ENCODE measurements at places on chromosomes 1 and 21.

- DNase-seq, result no peak
These were observed 7.4 kb downstream of the SLC2A5 start for GRCh38 chr1:9062021-9062471.

GRCh38 chr21:34545079-34545884, 33.3 kb upstream of the KCNE1 start:
- DNase-seq, result no peak

DNA sequence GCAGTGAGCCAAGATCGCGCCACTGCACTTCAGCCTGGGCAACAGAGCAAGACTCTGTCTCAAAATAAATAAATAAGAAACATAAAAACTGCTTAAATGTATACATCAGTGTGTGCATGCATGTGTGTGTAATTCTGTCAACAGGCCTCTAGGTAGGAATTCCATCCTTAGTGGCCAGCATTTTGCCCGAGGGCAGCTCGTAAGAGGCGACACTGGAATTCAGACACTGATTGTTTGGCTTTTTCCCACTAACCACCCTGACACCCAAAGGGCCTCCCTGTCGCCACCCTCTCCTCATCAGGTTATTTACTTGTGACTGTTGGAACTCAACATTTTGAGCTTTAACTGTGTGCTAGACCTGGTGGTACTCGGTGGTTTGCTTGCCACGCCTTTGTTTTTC, 64.0 kb upstream of the KIF1B start:
- DNase-seq, result no peak

- peak; percentile 63 for DNase-seq
These were observed 46.1 kb upstream of the RBM34 start for GRCh38 chr1:235207209-235207565.

DNA sequence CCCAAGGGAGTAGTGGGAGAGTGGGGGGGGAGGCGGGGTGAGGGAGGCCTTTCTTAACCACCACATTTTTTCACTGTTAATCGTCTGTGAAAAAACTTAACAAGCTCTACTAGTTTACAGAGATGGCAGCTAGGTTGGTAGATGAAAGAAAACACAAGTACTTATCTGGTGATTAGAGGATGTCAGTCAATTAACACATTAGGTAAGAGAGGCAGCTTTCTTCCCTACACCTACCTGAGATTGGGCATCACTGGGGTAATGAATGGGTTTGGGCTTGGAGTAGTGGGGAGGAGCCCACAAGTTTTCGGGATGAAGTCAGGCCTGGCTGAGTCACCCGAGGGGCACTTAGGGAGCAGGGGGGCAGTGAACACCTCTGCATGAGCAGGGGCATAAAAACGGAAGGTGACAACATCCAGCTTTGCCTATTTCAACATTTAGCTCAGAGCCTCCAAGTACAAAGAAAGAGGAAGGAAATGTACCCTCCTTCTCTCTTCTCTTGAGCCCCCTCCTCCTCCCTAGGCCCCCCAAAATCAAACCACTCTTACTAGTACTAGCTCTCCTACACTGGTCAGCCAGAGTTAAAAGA, 2.5 kb downstream of the LBR start:
- no peak for DNase-seq

DNA sequence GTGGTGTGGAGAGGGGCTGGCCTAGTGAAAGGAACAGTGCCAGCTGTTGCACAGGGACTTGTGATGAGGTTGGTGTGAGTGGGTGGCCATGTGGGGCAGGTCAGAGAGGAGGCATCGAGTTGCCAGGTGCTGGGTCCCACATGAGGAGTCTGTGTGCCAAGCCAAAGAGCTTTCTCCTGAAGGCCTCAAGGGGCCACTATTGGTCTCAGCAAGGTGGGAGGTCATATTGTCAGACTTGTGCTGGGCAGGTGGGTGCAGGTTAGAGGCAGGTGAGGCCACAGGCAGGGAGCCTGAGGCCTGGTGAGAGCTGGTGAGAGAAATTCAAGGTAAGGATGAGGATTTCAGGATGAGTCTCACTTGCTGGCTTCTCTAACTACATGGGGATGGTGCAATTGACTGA, 256.8 kb downstream of the DISC1 start:
- no peak for DNase-seq

GRCh38 chr1:23591460-23592208, 32.3 kb upstream of the ID3 start:
- no peak for DNase-seq

DNA sequence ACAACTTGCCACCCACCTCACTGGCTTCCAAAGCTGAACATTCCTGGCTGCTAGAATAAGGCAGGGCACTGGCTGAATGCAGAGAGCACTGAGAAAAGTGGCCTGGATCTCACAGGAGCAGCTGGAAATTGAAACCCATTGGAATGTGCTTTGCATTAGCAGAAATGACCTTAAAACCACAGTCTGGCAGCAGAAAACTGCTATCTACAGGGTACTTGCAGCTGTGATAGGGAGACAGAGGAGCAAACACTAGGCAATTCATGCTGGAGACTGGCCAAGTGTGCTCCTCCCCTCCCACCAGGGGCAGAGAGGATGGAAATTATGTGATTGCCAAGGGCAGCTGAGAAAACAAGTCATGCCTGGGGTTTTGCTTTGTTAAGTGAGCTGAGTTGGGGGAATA, 47.2 kb downstream of the HSD3B1 start:
- DNase-seq, result no peak

- DNase-seq, result no peak
These were observed 80.1 kb upstream of the KCNK2 start for GRCh38 chr1:215002471-215002870.

DNA sequence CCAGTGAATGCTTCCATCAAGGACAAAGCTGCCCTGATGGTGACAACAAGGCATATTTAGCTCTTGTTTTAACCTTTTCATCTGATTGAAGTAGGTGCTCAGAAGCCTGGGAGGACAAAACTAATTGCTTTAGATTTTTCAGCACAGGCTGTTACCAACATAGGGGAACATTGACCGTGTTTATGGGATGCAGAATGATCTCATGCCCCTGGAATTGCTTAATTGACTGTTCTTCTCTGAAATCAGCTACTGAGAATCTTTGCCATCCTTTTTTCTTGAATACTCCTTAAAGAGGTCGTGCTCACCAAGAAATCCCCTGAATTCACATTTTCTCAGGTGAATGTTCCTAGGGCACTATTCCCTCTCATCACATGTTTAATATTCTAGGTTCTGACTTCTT, 95.9 kb upstream of the CCDC190 start:
- DNase-seq, result no peak

- DNase-seq, result no peak
These were observed 18.0 kb downstream of the CD244 start for GRCh38 chr1:160844447-160845232.

GRCh38 chr1:39646232-39647081, 7.0 kb upstream of the HEYL start:
- no peak for DNase-seq

DNA sequence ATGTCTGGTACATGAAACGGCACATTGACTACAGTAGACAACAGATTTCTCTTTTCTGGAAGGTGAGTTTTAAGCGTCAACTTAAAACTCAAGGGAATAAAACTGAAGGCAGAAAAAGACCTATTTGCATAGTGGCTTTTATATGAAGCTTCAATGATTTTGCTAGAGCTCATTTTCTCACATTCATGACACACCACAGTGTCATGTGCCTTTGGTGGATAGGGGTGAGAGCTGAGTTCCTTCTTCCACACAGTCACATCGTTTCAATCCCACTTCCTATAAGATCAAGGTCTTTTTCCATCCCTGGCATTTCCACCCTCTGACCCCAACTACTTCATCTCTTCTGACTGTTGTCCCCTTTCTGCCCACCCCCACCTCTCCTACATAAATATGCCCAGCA, 31.0 kb downstream of the IL12RB2 start:
- no peak for DNase-seq

GRCh38 chr1:217525773-217526490, 105.0 kb downstream of the GPATCH2 start:
- no peak for DNase-seq

DNA sequence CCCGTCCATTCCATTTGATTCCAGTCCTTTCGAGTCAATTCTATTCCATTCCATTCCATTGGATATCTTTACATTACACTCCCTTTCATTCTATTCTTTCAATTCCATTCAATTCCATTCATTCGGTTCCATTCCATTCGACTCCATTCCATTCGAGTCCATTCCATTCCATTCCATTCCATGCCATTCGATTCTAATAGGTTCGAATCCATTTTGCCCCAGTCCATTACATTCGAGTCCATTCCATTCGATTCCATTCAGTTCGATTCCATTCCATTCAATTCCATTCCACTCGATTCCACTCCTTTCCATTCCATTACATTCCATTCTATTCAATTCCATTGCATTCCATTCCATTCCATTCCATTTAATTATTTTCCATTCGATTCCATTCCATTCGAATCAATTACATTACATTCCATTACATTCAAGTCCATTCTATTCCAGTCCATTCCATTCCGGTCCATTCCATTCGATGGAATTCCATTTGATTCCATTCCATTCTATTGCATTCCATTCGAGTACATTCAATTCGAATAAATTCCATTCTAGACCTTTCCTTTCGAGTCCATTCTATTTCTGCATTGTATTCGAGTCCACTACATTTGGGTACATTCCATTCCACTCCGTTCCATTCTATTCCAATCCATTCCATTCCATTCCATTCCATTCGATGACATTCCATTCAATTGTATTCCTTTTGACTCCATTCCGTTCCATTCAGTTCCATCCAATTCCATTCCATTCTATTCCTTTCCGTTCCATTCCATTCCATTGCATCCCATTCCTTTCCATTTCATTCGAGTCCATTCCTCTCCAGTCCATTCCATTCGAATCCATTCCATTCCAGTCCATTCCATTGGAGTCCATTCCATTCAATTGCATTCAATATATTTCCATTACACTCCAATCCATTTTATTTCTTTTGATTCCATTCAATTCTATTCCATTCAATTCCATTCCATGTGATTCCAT, 2604.8 kb upstream of the TPTE start:
- no peak for DNase-seq

DNA sequence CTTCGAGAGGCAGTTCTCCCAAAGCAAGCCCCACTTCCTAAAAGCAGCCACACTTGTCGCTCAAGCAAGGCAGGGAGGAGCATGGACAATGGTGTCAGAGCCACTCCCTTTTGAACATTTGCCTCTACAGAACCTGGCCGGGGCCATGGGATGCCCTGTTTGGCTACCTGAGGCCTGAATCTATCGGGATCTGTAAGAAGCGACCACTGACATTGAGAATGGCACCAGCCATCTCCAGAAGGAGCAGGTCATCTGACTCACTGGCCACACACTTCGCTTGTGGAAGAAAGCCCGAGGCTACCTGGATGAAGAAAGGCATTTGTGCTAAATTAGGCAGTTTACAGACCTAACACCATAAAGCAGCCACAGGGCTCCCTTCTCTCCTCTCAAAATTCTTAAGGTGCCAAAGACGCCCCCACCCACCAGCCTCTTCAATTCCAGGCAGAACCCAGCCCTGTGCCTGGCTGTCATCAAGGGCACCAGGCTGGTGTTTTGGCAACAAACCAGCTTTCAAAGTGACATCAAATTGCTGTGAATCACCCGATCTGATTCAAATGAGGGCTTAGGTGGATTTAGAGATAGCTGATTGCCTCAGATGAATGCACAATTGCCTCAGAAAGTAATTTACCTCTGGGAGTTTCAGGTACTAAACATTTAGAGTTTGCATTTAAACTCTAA, 104.8 kb downstream of the ETS2 start:
- no peak for DNase-seq

DNA sequence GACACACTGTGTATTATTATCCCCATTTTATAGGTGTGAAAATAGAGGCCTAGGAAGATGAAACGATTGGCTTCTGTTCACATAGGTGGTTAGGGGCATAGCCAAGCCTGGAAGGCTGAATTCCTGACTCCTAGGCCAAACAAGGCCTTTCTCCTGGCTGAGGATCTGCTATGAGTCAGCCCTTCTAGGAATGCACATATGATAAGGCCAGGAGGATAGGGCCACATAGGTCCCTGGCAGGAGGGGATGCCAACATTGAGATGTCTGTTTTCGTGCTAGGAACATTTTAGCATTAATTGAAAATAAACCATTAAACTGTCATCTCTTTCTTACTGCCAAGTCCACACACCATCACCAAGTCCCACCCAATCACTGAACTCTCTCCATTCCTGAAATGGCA, 9.2 kb downstream of the CSMD2 start:
- no peak for DNase-seq

- no peak for DNase-seq
These were observed 22.3 kb downstream of the MACF1 start for GRCh38 chr1:39226836-39227235.

DNA sequence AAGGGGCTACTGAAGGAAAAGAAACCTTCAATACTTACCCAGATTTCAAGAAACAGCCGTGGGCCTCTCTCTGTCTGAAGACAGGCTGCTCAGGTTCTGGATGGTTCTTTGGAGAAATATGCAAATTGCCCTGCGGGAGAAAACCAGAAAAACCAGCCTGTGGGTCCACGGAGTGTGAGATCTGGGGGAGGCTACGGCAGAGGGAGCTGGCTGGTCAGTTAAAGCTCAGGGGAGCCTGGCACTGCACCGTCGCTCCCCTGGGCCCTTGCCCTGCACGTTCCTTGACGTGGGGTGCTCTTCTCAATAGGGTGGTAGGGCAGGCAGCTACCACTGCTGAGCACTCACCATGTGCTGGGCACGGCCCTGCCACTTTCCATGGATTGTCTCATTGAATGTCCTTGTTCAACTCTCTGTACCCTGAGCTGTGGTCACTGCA, 12.7 kb downstream of the TMCO4 start:
- no peak for DNase-seq
